ENCODE measurements at places on chromosomes 6 and 20. TPM values are rescaled to one million over a fixed set of nuclear protein-coding genes. Genes with fewer than 3 reads are reported as not detected.

DNA sequence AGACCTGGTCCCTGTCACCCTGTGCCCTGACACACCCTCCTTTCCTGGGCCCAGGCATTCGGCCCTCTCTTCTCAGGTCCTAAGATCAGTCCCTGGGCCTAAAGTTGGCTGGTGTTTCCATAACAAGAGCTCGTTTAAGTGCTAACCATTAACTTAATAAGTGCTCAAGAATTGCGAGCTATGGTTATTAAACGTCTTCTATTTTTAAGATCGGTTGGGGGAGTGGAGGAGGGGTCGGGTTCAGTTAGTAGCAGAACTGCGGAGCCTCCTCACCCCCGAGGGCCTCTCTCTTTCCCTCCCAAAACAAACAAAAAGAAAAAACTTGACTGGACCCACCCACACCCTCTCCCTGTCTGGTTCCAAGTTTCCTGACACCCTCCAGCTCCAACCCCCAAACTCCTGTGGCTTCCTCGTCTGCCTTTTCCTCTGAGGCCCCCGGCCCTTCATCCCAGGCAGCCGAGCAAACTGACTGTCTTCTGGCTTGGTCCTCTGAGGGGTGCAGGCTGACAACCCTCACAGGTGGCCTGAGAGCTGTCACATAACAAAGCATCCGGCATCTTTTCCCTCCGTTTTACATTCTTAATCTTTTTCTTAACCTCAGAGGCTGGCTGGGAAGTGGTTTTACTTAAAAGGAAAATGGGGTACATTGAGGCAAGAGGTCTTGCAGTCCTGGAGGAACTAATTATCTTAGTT lies 2.0 kb downstream of the STK35 start:
- no peak for DNase-seq

Gene MROH8
- 7.8 TPM for total RNA-seq

DNA sequence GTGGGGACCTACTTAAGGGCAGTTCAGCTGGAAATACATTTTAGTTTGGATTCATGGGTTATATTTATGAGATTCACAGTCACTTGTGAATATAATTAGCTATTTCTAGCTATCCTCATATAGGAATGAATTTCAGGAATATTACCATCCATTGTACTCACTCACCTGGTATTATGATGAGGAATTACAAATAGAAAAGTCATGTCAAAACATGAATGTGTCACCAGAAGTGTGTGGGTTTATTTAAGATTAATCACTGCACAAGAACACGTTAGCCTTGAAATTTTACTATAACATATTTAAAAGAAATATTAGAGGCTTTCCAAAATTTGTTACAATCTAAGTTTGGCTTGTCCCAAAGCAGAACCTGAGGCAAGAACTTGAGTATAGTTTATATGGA lies 510.5 kb downstream of the PHF3 start:
- no peak for DNase-seq

Gene TGM3
- total RNA-seq: not detected

GRCh38 chr6:11710311-11710761 lies 68.3 kb downstream of the ADTRP start:
- DNase-seq: no peak

Gene NRM
- 2.7 TPM for total RNA-seq

DNA sequence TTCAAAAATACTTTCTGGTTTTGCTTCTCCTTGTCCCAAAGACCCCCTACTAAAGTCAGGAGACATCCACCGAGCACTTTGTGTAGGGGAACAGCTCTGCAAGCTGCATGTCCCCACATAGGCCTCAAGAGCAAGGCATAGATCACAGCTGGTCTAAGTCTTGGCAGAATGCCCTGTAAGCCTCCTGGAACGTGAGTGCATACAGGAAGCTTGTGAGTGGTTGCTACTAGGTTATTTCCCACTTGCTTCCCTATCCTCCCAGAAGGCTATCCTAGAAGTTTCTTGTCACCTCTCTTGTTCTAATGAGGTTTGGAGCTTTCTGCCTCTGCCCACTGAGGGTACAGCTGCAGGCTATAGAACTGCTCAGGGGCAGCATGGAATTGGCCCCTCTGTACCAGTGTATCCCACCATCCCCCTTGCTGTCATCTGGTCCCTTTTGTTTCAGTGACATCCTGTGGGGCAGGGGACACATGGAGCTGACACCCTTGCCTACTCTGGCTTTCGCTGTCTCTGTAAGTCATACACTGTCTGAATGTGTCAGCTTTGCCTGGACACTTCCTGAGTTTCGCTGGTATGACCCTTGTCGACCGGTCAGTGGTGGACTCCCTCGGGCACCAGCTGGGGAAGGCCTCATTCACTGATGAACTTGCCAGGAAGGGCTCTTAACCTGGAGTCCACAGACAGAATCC lies 35.6 kb upstream of the KCNK16 start:
- no peak for DNase-seq

GRCh38 chr6:66291905-66292304 lies 584.9 kb upstream of the EYS start:
- no peak for DNase-seq
